ENCODE measurements at places on chromosomes 5 and 9.

DNA sequence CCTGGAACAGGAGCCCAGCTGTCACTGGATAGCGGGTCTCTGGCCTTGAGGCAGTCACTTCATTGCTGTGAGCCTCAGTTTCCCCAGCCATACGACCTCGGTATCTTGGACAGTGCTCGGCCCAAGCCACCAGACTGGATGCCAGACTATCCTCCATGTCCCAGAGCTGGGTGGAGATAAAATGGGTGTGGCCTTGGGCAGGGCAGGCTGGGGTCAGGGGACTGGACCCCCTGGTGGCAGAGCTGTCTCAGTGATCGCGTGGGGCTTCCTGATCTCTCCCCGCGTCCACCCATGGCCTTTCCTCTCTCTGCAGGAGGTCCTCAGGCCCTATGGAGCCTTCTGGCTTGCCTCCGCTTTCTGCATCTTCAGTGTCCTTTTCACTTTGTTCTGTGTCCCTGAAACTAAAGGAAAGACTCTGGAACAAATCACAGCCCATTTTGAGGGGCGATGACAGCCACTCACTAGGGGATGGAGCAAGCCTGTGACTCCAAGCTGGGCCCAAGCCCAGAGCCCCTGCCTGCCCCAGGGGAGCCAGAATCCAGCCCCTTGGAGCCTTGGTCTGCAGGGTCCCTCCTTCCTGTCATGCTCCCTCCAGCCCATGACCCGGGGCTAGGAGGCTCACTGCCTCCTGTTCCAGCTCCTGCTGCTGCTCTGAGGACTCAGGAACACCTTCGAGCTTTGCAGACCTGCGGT is 10.0 kb downstream of the SLC2A8 start:
- no peak for DNase-seq

DNA sequence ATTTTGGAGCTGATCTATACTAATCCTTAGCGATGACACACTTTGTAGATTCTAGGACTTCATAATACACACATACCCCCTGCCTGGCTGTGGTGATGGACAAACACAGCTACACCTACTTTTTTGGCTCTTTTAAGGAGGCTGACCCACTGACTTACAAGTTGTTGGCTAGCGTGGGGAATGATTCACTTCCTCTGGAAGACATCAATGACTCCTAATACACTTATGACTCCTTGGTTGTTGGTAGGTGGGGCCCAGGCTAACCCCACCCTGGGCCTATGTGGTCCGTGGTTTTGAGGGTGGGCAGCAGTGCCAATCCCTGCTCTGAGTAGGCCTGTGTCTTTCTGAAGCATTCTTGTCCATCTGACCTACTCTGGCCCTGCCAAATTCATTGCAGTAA is 144.4 kb downstream of the SLC12A2 start:
- no peak for DNase-seq

DNA sequence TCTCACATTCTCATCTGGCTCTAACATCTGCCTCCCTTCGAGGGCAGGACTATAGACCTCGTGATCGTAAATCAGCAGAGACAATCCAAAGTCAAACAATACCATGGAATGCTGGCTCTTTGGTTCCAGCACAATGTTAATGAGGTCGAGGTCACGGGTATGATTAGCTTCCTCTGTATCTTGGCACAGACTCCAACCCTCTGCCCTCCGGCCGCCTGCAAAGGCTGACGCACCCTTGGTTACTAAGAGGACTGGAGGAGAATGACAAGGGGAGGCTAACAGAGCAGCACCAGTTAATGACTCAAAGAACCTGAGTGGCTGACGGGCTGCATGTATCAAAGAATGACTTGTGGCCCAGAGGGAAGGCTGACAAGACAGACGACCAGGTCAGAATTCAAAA is 10.1 kb downstream of the LHFPL2 start:
- no peak for DNase-seq

GRCh38 chr5:39192450-39193160 is 26.8 kb downstream of the FYB1 start:
- DNase-seq = no peak

GRCh38 chr5:176851871-176852658 is 41.7 kb downstream of the UNC5A start:
- DNase-seq = no peak

DNA sequence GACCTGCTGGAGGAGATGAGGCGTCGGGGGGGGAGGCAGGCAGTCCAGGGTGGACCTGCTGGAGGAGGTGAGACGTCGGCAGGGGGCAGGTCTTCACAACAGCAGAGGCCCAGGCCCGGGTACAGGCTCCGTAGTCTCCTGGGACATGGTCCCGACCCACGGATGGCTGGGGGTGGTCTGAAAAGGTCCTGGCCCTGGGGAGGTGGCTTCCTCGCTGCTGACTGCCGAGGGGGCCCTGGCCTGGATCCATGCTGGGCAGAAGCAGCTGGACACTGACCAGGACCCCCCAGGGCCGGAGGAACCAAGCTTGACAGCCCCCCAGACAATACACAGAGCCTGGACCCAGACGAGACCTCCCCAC is 8.5 kb downstream of the EGFL7 start:
- no peak for DNase-seq

DNA sequence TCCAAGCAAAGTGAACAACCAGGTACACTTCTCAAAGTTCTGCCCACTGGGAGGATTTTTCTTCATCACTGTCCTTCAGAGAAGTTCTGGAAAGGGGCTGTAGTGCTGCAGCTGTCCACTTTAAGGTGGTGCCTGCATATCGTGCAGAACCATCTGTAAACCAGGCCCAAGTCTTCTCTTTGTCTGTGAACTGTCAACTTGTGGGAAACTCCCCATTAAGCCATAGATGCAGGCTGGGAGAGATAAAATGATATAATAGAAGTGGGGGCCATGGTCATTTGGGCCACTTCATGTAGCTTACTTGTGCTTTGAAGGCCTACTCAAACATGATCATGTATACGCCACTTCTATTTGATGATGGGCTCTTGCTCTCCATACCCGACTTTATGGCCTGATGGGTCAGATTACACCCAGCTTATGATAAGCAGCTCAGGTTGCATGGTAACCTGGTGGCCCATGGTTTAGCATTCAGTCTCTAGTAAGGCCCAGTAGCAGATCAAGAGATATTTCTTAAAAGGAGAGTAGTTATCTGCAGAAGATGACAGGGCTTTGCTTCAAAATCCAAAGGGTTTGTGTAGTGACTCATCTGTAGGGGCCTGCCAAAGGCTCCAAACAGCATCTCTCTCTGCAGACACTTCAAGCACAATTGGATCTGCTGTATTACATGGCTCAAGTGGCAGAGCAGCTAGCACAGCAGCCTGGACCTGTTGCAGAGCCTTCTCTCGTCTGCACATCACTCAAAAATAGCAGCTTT is 15.7 kb upstream of the BTF3 start:
- DNase-seq = no peak

- DNase-seq = no peak
Observed at GRCh38 chr5:57524348-57525060, 41.9 kb upstream of the ACTBL2 start.

DNA sequence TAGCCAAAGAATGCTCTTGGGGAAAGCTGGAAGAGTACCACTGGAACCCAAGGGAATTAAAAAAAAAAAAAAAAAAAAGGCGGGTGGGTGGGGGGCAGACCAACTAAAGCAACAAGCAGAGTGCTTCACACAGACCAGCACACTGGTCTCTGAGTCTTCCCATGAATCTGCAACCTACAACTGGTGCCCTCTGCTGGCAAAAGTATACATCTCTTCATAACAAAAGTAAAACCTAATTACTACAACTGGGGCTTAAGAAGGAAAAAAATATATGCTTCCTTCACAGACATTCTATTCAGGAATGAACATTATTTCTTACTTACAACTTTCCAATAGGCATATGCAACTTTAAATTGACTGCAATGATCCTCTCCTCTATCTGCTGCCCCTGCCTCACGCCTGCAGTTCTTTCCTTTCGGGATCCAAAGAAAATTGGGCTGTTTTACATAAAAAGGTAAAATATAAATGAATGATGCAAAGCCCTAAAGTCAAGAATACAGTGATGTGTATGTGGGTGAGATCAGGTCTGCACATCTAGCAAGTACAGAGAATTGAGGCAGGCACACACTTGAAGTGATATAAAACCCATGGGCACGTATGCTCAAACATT is 7.2 kb upstream of the KLHL3 start:
- peak; percentile 49 for DNase-seq

DNA sequence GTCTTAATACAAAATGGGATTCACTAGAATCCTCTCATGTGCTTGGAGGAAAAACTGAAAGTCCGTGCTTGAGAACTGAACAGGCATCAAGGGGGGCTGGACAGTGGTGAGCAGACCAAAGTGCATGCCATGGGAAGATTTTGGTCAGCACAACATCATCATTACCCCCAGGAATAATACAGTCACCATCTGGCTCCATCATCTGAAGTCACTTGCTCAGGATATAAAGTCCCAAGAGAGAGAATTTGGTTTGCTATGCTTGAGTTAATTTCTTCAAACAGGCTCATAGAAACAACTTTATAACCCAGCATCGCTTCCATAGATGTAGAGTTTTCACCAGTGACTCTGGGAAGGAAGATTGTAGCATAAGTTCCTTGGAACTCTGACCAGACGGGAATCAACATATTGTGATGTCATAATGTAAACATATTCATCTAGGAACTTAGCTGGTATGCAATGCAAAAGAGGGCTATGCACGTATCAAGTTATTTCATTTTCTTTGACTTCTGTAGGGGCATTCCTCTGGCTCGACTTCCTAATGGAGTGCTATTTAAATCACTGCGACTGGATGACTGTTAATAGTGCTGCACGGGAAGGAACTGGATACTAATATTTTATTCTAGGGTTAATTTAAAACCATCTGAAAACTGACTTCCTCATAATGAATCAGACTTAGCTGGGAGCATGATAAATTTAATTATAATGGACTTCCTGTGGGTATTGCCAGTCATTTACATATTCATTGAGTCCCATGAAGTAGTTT is 145.2 kb downstream of the MTRR start:
- no peak for DNase-seq

All from stimulated activated CD4-positive, alpha-beta T cell treated with anti-CD3 and anti-CD28 coated beads, Interleukin-4, amount 100 ng/mL, for 4 hours (primary cell).